ENCODE measurements at places on chromosomes 12 and 14. TPM values are rescaled to one million over a fixed set of nuclear protein-coding genes. Genes with fewer than 3 reads are reported as not detected.

DNA sequence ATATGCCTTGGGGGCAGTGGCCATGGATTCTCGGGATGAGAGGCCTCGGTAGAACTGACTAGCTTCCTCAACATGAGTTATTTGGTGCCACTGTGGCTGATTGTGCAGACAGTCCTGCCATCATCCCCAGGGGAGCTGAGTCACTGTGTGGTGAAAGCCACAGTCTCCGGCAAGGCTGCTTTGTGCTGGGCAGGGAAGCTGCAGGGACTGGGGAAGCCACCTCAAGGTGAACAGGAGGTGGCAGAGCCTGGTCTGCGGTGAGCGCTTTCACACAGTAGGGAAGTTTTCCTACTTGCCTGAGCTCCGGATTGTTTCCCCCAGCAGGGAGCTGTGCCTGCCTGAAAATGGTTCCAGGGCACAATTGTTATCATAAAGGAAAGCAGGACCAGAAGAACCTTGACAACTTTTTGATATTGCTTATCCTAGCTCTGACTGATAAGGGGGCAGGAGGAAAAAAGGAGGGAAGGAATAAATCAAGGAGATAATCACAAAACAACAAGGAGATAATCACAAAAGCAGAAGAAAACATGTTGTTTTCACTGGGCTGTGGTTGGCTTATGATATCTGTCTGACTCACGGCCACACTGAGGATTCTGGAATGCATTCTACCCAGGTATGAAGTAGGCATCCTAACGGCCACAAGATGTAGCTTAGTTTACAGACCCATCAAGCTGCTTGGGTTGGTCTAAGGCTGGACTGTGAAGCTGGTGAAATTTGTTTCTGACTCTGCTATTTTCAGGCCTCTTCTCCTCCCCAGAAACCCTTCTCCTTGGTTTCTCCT lies 32.2 kb upstream of the GNG2 start:
- DNase-seq, result peak; percentile 80

DNA sequence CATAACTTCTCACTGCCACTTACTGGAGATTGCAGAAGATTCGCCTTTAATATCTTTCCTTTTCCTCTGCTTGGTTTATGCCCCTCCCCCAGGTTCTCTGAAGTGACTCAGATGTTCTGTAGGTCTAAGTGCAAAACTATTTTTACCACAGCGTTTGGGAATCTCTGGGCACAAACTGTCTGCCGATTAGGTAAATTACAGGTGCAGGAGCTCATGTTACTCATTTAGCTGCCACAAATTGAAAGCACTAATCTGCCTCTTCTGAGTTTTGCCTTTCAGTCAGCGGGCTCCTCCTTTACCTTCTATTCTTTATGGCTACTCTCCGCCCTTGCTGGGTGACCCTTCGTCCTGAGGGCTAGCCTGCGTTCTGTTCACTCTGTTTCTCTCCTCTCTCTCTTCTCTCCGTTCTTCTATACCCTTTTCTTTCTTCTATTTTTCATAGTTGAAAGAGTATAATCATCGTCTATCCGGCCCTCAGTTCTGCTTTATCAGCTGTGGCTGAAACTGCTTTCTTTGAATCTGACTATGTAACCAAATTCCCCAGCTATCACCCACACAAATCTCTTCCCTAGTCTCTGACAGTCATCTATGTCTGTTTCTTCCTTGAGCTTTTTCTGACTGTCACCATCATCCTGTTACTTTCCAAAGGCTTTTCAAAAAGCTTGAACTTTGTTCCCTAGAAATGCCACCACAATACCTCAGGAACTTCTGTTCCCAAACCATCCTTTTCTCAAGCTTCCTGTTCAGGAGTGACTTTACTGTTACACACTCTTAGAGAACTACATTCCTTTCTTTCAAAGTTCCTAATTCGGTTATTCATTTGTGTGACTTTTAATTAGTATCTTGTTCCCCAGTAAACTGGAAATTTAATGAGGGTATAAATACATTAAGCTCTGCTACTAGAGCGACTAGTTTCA lies 4.3 kb upstream of the MYF6 start:
- no peak for DNase-seq

The IQSEC3 gene
- not detected for polyA plus RNA-seq

The TGM1 gene
- 0.11 TPM for polyA plus RNA-seq

The MYL6B gene
- 1.8 TPM for polyA plus RNA-seq
